ENCODE measurements at places on chromosomes 4 and X.

DNA sequence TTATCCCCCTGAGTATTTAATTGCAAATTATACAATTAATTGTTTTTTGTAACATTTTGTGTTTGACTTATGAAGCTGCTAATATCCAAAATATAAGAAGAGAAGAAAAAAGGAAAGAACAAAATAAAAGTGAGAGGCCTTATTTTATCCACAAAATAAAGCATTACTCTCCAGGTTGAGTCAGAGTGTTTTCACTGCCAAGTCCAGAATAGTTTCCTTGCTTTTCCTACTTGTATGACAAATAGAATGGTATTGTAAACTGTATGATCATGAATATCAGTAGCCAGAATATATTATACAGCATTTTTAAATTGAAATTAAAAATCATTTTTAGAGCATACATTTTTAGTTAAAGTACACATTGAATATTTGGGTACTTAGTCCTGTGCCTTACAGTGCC, 237.8 kb downstream of the NDST4 start:
- DNase-seq: no peak

- no peak for DNase-seq
These were observed 41.8 kb downstream of the ACSL4 start for GRCh38 chrX:109691277-109691676.

GRCh38 chr4:122584519-122584918, 36.3 kb downstream of the IL21 start:
- no peak for DNase-seq

DNA sequence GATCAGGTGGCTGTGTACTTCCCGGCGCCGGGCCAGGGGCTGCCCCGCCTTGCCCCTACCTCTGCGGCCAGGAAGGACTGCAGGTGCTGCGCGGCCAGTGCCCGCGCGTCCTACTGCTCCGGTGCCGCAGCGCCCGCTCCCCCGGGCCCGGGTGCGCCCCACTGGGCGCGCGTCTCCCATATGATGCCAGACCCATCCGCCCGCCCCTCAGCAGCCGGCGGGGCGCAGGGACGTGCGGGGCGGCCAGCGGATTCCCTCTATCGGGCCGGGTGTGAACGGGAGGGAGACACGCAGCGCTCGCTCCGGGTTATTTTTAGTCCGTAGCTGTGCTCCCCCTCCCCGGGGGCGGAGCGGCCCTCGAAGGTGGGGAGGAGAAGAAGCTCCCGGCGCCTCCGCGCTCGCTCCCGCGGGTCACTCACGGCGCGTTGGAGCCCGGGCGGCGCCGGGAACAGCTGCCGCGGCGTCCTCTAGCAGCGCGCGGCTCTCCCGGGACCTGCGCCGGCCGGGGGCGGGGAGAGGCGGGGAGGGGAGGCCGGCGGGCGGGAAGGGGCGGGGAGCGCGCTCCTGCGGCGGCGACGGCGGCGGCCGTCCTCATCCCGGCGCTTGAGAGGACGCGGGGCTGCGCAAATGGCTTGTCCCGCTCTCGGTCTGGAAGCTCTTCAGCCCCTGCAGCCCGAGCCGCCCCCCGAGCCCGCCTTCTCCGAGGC, 103.6 kb downstream of the UCHL1 start:
- DNase-seq: no peak

DNA sequence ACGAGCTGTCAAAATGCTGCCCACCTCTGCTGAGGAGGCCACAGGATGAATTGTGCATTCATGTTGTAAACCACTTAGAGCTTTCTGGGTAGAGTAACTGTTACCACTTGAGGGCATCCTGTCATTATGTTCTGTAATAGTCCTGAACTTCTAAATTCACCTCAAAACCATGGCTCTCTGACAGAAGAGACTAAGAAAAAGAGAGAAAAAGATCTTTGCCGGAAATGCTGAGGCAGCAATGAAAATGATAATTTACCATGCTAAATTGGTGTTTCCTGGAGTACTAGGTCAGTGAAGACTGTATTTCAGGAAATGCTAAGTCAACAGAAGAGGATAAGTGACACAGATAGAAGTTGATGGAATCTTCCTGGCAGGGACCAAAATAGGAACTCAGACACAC, 942.3 kb upstream of the SLIT2 start:
- no peak for DNase-seq

DNA sequence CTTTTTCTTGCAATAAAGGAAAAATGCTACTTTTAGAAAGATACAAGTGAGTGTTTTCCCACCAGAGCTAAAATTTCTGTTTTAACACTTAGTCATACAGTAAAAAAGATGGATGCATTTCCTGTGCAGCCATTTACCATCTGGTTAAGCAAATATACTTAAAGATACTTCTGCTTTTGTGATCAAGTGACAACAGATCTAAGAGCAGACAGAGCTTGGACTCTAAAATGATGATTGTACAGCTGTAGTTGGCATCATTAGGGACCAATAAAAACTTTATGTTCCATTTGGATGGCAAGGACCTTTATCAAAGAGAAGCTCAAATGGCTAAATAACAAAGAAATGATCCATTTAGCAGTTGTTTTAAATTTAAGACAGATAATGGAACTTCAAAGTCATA, 270.8 kb downstream of the FSTL5 start:
- no peak for DNase-seq

GRCh38 chr4:153784166-153784699, 4.7 kb downstream of the SFRP2 start:
- no peak for DNase-seq

DNA sequence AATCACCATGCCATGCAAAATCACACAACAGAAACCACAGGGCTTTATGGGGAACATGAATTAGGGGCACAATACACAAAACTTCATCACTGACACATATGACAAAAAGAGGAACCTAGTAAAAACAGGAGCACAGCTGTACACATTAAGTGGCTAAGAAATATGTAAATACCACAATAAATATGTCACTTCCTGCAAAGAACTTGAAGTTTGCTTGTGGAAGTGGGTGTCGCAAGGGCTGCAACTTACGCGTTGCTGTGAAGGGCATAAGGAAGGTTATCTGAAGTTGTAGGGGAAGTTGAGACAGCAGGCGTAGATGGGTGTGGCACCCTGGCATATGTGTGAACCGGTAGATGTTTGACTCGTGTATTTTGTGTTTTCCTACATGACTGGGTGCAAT, 42.4 kb downstream of the CLCN4 start:
- no peak for DNase-seq

GRCh38 chr4:93475730-93476129, 352.8 kb upstream of the ATOH1 start:
- no peak for DNase-seq

GRCh38 chrX:118702741-118703140, 24.7 kb upstream of the IL13RA1 start:
- no peak for DNase-seq

DNA sequence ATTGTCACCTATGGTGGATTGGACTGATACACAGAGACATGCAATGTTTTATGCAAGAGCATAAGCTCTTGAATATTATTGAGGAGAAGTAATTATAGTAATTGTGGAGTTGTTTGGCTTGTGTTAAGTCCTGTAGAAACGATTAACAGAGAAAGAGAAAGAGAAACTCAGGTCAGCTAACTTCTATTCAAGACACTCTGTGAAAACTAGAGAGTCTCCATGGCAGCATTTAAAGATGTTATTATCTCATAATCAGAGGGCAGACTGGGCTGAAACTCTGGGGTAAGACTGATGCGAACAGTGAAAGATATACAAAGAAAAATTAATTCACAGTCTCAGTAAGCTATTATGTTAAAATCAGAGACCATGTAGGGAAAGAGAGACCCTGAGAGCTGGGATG, 625.7 kb downstream of the FAT4 start:
- no peak for DNase-seq

GRCh38 chrX:120672389-120672788, 42.5 kb upstream of the C1GALT1C1 start:
- DNase-seq: no peak

GRCh38 chr4:97300561-97300960, 842.7 kb downstream of the STPG2 start:
- DNase-seq: no peak

GRCh38 chr4:184122631-184123408, 94.9 kb downstream of the ENPP6 start:
- no peak for DNase-seq

- no peak for DNase-seq
These were observed 153.9 kb downstream of the UNC5C start for GRCh38 chr4:95394752-95395306.

GRCh38 chr4:117385526-117385925, 300.1 kb upstream of the TRAM1L1 start:
- DNase-seq: no peak

DNA sequence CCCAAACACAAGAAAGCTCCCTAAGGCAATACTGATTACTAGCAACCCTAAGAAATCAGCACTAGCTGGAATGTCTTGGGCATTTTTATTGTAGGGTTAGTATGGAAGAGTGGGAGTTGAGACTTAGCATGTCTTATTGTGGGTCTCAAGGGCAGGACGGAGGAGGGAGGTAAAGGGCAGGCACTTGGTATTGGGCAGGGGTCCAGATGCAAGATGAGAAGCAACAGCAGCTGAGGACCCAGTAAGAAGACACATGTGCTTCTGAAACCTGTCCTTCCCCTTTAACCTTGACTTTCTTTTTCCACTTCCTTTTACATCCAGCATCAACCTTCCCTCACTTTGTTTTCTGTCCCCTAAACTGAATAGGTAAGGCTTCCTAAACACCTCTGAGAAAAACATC, 37.4 kb downstream of the LARP7 start:
- DNase-seq: no peak

DNA sequence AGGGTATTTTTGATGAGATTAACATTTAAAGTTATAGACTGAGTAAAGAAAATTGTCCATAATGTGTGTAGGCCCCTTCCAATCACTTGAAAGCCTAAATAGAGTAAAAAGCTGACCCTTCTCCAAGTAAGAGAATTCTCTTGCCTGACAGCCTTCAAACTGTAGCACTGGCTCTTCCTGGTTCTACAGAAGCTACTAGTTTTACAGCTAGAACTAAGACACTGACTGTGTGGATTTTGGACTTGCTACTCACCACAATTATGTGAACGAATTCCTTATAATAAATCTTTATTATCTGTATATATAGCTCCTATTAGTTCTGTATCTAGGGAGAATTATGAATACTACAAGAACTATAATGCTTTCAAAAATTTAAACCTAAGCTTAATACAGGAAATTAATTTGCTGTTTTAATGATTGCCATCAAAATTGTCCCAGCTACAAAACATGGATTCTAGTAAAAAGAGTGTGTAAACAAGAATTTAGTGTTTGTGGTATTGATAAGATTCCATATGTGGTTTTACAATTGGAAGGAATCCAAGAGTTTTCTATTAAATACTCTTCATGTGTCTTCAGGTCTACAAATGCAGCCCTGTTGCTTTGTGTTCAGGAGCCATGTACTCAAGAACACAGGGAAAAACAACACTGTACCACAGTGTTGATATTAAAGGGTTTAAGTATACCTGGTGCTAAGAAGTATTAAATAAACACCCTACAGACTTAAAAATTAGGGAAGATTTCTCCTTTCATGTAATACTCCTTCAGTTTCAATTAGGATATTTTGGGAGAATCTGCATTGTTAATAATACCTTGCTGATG, 366.5 kb downstream of the CXXC4 start:
- no peak for DNase-seq

DNA sequence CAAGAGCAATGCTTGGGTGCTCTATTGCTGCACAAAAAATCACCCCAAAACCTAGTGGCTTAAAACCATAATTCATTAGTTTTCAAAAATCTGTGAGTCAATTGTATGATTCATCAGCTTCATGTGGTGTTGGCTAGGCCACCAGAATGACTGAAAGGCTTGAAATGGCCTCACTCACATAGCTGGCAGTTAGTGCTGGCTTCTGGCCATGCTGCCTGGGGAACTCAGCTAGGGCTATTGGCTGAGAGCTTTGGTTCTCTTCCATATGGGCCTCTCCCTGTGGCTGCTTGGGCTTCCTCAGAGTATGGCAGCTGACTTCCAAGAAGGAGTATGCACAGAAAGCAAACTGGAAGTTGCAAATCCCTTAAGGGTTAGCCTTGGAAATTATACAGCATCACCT, 3.1 kb upstream of the MTMR1 start:
- DNase-seq: no peak

- no peak for DNase-seq
These were observed 567.1 kb downstream of the IL15 start for GRCh38 chr4:142203505-142203904.

DNA sequence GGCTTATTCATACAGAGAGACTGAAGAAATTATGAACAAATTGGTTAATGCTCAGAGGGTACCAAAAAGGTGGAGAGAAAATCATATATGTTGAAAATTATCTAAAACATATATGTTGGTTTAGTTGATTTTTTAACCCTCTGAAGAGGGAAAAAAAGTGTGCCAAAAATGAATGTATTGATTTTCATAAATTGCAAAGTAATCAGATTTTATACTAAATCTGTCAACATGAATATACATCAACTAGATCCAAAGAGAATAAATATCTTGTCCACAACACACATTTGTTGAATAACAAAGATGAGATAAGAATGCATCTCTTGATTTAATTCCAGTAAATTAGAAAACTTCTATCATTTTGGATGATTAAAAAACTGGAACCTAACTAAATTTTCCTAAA, 125.3 kb upstream of the TACR3 start:
- no peak for DNase-seq

DNA sequence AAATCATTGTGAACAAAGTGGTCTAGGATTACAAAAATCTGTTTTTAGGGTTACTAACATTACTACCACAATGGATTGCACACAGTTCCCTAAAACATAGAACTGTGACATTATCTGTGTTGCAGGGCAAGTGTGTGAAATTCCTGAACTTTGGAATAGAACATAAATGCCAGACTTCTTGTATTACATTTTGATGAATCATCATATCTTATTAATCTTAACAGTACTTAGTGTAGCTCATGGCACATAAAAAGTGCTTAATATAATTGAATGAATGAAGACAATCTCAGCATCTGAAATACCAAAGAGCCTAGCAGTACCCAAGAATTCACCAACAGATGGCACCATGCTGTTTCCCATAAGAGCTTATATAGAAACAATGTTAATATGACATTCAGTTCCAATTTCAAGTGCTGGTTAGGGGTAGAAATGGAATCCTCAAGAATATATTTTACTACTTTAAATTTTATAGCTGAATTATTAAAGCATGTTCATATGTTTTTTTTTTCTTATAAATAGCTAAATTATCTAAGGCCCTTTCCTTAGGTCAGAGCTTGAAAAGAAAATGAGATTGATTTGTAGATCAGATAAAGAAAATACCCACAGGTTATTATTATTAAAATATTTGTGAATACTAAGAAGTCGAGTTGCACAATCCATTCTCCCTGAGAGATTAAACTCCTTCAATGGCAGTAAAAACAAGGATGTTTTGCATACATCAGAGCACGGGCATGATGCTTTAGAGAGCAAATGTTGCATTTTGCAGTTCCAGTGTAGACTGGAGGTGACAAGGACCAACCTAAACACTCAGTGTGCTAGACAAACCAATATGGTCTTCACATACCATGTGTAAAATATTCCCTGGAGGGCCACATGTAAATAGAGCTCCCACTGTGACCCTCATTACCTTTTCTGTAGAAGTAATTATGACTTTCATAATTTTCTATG, 25.7 kb upstream of the SHISA3 start:
- DNase-seq: no peak

DNA sequence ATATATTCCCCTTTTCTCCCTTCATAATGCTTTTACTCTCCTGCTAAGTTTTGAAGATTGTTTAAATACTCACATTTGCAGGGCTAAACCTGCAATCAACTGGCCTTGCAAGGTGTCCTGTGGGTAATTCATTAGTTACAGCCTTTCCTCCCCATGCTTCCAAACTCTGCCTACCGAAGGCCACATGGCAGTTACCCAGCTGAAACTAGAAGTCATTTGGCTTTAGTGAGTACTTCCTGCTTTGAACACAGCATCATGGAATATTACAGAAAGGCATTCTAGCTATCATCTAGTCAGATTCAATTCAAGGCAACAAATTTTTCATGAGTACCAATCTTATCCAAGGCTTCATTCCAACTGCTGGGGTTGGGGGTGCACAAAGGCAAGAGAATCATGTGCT, 55.6 kb downstream of the SRPX start:
- DNase-seq: no peak
